Stimulated activated naive CD4-positive, alpha-beta T cell (primary cell): ENCODE measurements at places on chromosomes 12 and 14.

DNA sequence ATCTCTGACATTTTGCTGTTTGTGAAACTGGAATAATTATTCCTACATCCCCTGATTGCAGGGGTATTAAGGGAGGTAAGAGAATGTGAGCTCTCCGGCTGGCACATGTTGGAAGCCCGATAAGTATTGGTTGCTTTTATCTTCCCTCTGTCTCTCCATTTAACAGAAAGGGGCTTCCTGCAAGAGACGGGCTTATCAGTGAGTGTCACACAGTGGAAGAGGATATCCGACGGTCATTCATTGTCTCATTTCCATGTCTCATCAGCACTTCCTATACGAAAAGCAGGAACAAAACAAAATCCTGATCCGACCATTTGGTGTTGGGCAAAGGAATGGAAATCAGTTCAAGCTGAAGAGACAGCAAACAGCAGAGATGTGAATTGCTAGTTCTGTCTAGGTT, 10.7 kb downstream of the DYRK4 start:
- DNase-seq = no peak

GRCh38 chr14:35159742-35160409, 37.5 kb downstream of the PRORP start:
- no peak for DNase-seq

DNA sequence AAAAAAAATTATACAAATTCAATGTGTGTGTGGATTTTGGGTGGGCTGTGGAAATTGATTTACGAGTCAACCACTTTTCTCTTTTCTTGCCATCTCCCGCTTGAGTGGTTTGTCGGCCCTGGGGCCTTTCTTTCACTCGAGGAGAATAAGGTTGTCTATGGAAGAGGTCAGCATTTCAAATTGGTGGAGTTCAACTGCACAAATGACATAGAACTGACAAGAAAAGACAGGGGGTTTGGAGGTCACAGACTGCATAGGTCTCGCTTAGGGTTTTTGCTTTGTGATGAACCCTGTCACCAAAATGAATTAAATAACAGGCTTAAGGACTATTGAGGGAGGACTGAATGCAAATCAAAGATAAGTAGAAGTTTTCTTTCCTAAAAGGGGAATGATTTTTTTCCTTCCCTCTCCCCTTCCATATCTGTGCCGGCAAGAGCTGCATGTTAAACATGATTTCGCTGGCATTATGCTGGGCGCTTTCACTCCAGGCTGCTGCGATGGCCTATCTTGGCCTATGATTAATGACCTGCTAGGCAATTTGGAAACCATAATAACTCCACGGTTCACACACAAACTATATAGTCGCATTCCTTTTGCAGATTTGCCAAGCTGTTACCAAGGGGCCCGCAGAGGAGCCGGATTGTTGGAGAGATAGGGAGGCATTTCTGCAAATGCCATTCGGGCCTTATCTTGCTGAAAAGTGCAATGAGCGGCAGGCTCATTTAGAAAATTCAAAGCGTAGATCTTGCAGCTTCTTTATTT, 20.7 kb downstream of the ASCL1 start:
- no peak for DNase-seq

- no peak for DNase-seq
These were observed 1074.2 kb upstream of the NOVA1 start for GRCh38 chr14:27672047-27672446.

GRCh38 chr12:93115198-93115601, 186.1 kb upstream of the EEA1 start:
- DNase-seq = no peak

DNA sequence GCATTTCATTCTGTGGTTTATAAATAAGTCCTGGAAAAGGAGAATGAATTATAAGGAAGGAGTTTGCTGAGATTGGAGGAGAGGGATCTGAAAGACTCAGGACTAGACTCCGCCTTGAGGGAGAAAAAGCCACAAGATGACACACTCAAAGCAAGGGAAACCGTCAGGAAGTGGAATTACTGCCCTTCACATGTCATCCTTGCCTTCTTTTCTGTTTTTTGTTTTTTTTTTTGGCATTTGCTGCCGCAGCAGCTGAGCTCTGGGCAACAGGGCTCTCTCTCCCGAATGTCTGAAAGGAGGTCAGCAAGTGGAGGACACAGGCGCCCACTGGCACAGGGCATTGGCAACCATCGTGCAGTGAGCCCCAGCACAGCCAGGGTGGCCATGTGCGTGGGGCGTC, 344.9 kb downstream of the DPF3 start:
- no peak for DNase-seq

DNA sequence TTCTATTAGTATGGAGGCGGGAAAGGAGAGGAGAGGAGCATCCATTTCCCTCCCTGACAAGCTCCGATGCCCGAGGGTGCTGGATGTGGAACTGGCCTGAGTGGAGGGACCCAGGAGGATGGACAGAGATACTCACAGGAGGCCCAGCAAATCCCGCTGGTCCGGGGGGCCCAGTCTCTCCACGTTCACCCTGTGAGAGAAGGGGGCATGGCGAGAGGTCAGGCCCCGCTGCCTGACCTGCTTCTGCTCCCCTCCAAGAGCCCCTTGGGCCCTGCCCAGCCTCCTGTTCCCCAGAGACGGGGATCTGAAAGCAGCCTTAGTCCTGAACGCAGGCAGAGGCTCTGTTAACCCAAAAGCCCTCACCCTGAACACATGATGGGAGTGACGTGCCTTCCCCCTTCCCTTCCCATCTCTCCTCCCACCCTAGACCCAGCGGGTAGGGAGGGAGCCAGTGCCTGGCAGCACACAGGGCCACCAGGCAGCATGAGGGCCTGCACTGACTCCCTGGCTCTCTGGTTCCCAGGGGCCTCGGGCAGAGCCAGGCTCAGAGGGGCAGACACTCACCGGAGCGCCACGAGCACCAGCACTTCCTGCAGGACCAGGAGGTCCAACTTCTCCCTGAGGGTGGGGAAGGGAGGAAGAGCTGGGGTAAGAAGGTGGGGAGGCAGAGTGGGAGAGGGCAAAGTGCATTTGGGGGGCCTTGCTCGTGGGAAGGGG, 17.5 kb downstream of the TMEM106C start:
- no peak for DNase-seq

DNA sequence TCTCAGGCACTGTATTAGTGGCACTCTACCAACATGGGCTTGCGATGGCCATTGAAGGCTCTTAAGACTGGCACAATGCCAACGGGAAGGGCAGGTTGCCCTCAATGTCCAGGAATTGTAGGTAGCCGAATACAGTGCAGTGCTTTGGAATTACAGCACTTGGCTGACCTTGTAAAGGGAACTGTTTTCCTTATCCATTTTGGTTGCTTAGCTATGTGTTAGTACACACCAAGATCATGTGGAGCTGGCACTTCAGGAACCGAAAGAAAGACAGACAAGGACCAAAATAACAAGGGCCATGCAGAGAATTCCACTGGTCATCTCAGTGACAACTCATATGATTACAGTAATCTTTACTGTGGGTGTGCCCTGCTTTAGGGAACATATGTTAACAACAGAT, 72.7 kb downstream of the DYRK2 start:
- DNase-seq = no peak

DNA sequence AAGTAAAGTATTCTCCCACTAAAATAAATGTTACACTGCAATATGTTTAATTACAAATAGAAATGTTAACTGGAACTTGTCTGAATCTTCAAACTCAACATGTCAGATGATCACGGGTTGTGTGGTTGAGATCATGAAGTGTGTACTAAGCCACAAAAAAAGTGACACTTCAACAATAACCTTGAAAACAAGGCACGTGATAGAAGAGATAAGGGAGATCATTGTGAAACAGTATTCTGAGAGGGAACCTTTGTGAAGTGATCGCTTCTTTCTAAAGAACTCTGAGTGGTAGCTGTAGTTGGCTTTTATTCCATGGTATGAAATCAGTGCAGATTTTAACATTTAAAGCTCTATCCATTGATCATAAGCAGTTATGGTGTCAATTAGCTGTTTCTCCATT, 60.0 kb downstream of the LIN52 start:
- DNase-seq = no peak

DNA sequence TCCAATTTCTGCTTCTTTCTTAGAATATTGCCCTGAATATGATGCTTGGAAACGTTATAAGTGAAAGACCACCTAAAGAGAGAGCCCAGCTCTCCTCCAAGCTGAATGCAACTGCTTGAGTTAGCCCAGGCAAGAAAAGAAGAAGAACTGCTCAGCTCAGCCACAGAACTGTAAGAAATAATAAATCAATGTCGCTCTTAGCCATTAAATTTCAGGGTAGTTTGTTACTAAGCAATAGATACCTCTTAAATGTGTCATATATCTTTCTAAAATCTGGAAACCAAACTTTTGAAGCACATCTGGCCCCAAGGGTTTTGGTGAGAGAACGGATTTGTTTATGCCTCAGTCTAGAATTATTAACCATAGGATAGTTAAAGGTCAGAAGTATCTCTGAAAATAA, 50.4 kb downstream of the SLC6A15 start:
- no peak for DNase-seq

DNA sequence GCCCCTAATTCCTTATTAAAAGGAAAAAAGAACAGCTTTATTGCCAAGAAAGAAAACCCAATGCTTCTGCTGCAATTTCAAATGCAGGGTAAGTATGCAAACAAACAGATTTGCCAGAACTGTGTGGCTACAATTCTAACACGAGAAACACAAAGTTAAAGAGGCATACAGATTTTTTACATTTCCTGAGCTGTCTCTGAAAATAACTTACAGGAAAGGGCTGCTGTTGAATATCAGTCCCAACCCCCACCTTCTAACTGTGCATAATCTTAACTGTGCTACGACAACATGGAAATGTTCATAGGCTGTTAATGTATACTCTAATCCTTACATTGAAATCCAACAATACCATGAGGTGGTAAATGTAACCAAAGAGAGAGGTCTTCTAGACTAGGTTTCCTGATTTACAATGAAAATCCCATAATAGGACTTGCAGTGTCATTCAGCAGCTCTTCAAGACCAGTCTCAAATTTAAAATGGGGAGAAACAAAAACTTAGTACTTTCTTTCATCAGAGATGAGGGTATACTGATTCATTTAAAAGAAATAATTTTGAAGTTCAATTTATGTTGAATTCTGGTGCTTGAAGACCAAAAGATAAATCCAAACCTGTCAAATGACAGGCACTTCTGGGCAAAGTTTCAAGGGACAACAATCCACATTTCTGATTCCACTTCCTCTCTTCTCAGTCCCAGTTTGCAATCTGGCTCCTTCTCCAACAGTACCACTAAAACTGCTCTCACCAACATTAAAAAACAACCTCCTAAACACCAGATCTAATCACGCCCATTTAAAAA, 14.4 kb downstream of the FGD6 start:
- no peak for DNase-seq

- DNase-seq = no peak
These were observed 87.2 kb downstream of the SCN8A start for GRCh38 chr12:51678086-51678724.

DNA sequence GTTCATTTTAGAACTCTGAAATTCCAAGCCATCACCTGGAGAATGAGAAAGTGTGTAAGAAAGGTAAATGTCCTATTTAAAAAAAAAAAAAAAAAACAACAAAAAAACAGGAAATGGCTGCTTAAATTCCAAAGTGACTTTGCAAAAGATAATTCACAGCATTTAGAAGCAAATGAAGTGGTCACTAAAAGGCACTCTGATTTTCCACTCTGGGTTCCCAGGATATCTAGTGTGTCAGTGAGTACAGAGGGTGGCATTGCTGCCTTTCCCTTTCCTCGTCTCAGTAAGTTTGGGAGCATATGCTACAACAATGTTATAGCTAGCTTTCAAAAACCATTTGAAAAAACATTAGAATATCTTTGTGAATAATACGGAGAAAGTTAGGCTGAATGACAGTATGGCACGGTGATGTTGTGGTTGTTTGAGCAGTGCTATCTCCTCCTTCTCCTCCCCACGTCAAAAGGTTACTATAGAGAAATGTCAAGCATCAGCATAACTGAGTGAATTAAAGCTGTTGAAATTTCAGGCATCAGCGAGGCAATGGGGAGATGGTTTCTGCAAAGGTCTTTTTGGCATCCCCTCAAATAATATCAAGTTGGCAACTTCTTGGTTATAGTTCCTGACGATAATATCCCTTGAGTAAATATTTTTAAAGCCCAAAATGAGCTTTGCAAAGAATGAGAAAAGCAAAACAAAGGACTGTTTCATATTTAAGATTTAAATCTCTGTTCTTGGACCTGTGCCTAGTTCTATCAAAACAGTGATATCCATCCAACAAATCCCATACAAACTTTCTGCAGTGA, 164.5 kb upstream of the E2F7 start:
- DNase-seq = no peak

DNA sequence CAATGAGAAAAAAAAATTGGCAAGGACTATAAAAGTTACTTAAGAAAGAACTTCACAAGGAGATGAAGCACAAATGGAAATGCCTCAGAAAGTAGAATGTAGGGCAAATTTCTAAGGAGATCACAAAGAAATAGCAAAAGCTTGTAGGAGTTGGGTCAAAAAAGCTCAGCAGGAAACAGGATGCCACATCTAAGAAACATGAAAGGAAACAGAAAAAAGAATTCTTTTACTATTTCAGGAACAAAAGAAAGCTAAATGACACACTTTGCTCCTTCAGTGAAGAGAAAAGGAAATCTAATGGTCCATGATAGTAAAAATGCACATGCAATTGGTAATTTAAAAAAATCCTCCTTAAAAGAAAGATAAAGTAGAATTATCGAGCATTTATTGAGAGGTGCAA, 452.1 kb upstream of the GARIN6 start:
- DNase-seq = no peak

- no peak for DNase-seq
These were observed 82.1 kb downstream of the WSCD2 start for GRCh38 chr12:108211157-108211556.
